Heart left ventricle (tissue), 16 donors: ENCODE measurements at places on chromosomes 2 and 18. TPM values are rescaled to one million over a fixed set of nuclear protein-coding genes. Genes with fewer than 3 reads are reported as not detected.

The MBD2 gene
- polyA plus RNA-seq = 30.9 TPM

The PAIP2B gene
- 22.2 TPM for polyA plus RNA-seq

The CRACDL gene
- 7.4 TPM for polyA plus RNA-seq

The FSHR gene
- not detected for polyA plus RNA-seq

The DSG4 gene
- polyA plus RNA-seq = not detected

The IL37 gene
- polyA plus RNA-seq = not detected

The ALPP gene
- not detected for polyA plus RNA-seq

The CRYGC gene
- not detected for polyA plus RNA-seq

The UGT1A10 gene
- polyA plus RNA-seq = not detected

The CFAP221 gene
- 0.08 TPM for polyA plus RNA-seq

The NEU2 gene
- not detected for polyA plus RNA-seq

The NOL4 gene
- polyA plus RNA-seq = not detected

The OTOS gene
- not detected for polyA plus RNA-seq

The AMER3 gene
- not detected for polyA plus RNA-seq

The PPIG gene
- 23.9 TPM for polyA plus RNA-seq

The UCN gene
- 1.4 TPM for polyA plus RNA-seq

The RNASEH1 gene
- polyA plus RNA-seq = 31.4 TPM

The ATOH8 gene
- polyA plus RNA-seq = 22.9 TPM

The ACKR3 gene
- 12.8 TPM for polyA plus RNA-seq

The SERPINB4 gene
- not detected for polyA plus RNA-seq

The HOXD3 gene
- polyA plus RNA-seq = 0.04 TPM

GRCh38 chr2:9212010-9212635, 5.5 kb downstream of the ASAP2 start:
- no peak for DNase-seq

DNA sequence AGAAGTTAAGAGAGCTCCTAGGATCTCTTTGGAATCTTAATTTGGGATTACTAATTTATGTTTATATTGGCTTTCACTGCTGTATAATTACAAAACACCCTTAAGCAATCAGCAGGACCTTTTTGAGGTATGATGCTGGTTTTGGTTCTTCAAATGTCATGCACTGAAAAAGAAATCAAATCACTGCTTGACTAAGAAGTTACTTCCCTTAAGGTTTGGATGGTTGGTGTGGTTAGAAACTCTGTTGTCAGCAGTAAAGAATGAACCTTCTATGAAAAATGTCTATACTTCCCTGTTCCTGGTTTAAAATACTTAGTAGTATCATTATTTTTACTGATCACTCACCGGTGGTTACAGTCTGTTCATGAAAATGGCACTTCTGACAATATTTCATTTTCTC, 5.5 kb downstream of the COLEC12 start:
- DNase-seq = no peak

DNA sequence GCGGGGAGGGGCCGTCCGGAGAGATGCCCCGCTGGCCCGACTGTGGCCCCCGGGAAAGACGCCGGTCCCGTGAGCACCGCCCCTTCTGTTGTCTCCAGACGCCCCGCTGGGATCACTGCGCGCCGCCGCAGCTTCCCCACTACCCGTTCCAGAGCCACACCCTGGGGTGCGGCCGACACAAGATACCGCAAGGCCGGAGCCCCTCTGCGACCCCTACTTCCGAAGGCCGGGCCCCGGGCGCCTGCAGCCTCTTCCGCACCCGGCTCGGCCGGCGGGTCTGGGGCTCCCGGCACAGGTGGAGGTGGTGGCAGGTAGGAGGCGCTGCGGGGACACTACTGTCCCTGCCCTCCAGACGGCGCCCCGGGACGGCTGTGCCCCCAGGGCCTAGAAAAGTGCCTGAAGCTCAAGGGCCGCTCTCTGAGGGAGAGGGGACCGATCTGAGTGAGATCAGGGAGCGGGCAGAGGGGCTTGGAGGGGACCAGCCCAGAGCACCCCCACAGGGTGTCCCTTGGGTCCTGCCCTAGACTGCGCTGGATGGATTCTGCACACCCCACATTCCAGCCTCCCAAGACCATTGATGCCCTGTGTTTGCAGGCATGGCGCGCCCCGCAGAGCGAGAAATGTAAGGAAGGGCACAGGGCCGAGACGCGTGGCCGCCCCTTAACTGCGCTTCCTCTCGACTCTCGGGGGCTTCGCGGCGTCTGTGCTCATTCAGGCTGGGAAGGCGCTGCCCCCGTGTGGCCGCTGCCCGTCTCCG, 80.0 kb downstream of the GFPT1 start:
- DNase-seq = peak; percentile 84

DNA sequence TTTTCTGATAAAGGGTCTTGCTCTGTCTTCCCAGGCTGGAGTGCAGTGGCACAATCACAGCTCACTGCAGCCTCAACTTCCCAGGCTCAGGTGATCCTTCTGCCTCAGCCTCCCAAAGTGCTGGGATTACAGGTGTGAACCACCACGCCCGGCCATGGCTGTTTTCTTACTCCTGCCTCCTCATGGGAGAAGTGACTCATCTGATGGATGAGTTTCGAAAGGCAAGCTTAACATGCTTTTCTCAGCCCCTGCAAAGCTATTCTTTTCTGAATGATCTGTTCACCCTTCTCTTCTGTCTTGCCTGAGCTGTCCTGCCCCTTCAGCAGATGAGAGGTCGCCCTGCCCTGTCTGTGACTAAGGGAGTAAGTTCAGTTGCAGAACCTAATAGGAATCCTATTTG, 929 bp upstream of the CREG2 start:
- DNase-seq = no peak

- no peak for DNase-seq
These were observed 157.4 kb downstream of the SUCLG1 start for GRCh38 chr2:84301717-84302116.

- DNase-seq = no peak
These were observed 1.5 kb downstream of the C18orf54 start for GRCh38 chr18:54359233-54359632.

DNA sequence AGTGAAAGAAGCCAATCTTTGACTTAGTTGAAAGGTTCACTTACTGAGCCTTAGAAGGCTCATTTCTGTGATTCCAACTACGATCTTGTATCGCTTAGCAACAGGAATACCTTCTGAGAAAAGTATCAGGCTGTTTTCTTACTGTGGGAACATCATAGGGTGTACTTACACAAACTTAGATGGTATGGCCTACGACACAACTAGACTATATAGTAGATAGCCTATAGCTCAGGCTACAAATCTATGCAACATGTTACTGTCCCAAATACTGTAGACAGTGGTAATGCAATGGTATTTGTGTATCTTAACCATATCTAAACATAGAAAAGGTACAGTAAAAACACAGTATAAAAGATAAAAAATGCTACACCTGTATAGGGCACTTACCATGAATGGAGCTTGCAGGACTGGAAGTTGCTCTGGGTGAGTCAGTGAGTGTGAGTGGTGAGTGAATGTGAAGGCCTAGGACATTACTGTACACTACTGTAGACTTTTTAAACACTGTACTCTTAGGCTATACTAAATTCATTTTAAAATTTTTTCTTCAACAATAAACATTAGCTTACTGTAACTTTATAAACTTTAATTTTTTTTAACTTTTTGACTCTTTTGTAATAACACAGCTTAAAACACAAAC, 148.8 kb upstream of the STON1 start:
- DNase-seq = no peak

DNA sequence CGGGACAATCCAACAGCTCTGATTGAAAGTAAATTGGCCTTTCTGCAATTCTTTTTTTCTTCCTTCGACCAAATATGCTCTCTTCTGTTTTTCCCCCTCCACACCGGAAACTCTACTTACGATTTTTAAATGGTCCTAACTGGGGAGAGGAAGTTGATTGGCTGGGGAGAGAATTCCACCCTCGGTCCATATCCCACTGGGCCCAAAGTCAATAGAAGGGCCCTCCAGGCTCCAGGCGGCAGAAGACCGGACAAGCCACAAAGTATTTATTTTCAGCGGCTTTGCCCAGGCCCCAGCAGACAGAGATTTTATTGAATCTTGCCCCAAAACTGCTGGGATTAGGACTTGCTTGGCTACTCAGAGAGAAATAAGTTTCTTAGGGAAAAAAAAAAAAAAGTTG, 37.1 kb upstream of the SMAD7 start:
- DNase-seq = no peak

DNA sequence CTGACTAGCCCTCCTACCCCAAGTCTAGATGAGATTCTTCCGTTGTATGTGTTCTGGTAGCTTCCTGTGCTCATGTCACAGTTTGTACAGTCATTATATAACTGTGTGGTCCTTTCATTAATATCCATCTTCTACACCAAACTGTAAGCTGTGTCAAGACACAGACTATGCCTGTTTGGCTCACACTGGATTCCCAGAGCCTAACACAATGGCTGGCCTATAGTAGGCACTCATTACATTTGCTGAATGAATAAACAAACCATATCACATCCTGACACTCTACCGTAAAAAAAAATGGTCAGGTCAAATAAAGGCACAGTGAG, 72.6 kb downstream of the ANKRD44 start:
- DNase-seq = no peak

DNA sequence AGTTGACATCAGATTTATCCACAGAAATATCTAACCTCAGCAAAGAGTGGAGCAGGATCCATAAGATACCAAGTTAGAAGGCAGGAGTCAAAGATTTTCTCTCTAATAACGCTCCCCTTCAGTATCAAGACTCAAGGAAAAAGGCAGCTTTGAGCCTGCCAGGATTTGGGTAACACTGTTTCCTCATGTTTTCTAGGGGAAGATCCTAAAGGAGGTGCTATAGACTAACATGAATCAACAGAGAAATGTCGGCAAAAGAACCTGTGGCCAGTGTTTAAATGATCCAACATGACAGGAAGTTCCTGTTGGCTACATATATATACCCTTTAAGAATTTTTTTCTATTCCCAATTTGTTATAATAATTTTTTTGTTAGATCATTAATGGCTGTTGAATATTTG, 402.3 kb downstream of the TGIF1 start:
- no peak for DNase-seq

- peak; percentile 89 for DNase-seq
These were observed at the start of gene DNMT3A for GRCh38 chr2:25341753-25342371. Gene DNMT3A, minus strand, starts transcription at chr2:25341925. Its CDS starts 27,941 bp downstream, at chr2:25313984.

- DNase-seq = no peak
These were observed 72.8 kb downstream of the SFXN5 start for GRCh38 chr2:72998724-72999123.

GRCh38 chr2:164103271-164103670, 367.5 kb upstream of the FIGN start:
- DNase-seq = no peak

DNA sequence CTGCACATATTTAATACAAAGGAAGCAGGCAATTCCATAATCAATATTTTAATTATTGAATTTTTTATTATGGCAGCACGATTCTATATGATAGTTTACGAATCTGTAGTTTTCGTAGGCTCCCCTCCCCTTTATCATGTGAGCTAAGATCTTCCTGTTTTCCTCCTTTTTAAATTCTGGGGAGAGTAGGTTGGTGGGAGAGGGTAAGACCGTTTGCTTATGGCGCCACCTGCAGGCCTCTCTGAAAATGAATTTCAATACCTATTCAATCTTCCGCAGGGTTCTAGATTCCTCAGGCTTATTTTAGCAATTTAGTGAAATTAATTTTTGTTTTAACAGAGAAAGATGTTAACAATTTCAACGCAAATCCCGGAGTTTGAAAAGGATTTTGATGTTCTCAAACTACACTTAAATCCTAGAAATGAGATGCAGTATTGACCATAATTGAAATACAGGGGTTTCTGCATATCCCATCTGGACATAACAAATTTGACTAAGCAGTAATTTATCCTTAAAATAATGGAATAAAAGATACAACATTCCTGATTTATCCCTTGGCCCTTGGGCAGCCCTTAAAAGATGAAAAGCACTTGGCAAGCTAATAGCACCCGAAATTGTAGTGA, 12.8 kb upstream of the GBX2 start:
- no peak for DNase-seq

GRCh38 chr2:62266433-62267038, 70.6 kb downstream of the B3GNT2 start:
- DNase-seq = no peak

DNA sequence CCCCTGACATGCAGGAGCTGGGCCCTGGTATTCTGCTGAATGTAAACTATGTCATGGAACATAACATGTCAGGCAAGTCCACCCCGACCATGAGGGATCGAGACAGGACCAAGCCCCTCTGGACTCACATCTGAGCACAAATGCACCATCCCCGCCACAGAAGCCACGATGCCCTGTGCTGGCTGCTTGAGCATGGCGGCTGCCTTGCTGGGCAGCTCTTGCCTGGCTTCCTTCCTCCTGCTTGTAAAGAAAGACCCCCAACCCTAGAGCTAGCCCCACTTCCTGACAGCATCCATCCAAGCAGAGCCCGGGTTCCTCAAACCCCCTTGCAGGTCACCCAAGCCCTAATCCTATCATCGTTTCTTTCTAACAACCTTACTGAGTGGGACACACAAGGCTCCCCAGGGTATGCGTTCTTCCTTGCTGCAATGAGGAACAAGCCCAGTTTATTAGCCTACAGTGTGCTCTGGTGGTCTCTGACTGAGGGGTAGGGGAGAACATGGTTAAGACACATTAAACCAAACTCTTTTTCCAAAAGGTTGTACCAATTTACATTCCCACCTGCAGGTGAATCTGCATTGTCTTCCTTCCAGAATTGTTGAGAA, 26.6 kb downstream of the PTPN18 start:
- no peak for DNase-seq

DNA sequence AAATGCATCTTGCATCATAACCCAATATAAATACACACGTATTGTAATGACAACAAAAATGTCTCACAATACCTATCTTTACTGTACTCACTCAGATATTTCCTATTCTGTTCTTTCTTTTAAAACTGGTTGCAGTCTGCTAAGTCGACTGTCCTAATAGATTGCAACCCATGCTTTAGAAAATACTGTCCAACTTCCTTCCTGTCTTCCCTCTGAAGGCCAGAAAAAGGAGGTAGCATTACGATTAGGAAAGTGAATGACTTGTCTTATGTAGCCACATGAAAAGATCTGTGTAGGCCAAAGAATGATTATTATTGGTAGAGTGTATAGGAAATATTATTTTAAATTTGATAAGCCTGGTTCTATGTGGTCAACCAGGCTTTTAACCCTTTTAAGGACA, 134.1 kb downstream of the FAM210A start:
- DNase-seq = no peak

- peak; percentile 58 for DNase-seq
These were observed 48.2 kb upstream of the CTAGE1 start for GRCh38 chr18:22465859-22466457.

GRCh38 chr2:56130463-56131070, 53.2 kb upstream of the CCDC85A start:
- no peak for DNase-seq

GRCh38 chr2:109471658-109472057, 142.1 kb downstream of the SEPTIN10 start:
- peak; percentile 3 for DNase-seq

DNA sequence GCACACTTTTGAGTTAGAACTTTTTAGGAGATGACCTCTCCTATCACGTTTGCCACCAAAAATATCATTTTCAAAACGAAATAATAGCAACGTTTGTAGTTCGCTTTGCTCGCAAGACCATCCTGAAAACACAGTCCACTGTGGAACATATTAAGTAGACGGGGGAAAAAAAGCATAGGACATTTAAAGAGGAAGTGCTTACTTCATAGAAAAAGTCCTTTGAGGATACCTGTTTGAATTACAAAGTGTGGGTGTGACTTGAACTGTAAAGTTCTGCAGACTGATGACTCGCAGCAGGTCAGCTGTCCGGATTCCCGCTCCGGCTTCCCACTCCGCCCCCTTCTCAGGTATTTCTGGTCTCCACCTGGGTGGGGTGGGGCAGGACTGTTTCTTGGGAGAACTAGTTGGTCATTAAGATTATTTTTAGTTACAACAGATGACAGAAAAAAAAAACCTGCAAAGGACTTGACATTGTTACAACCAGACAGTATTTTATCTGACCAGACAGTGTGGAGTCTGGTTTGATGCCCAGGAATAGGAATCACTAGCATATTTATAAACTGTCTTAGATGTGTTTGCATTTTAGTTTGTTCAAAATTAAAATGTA, 13.3 kb downstream of the CNOT11 start:
- no peak for DNase-seq
